Heart right ventricle (tissue), 16 donors: ENCODE measurements at places on chromosomes 1 and 21. TPM values are rescaled to one million over a fixed set of nuclear protein-coding genes. Genes with fewer than 3 reads are reported as not detected.

DNA sequence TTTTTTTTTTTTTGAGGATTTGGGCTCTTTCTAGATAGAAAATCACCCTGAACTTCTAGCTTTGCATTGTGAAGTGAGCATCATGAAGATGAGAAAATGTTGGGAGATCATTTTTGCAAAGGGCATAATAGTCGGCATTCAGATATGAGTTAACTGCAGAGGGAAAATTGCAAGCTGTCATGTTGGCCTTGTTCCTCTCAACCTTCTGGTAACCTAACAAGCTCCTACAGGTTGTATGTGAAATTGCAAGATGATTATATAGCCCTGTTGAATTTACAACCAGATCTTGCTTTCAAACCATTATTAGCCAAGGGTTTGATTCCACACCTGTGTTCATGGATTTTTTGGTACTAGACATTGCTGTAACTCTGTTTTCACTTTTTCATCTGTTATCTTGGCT, 2.2 kb downstream of the ELOA start:
- no peak overlapping the region for H3K27ac ChIP-seq
- no peaks in the 10 kb centered on the region for H3K27me3 ChIP-seq
- H3K36me3 ChIP-seq = no peaks in the 10 kb centered on the region
- no peak for DNase-seq

DNA sequence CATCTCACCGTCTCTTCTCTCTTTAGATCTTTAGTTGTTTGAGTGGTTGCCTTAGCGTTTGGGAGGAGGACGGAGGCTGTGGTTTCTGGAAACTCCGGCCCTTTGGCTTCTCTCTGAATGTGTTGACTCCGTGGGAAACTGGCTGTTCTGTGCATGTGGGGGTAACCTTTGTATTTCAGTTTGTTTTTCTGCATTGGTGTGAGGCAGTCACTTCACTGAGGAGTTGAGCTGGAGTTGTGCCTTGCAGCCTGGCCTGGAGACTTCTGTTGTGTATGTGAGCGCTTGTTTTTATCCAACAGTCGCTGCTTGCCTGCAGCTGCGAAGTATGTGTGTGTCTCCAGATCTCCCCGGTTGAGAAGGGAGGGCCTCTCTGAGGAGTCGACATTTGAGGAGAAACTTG, 33.6 kb downstream of the CLDN14 start:
- H3K27ac ChIP-seq = no peak overlapping the region
- no peaks in the 10 kb centered on the region for H3K27me3 ChIP-seq
- no peak overlapping the region for H3K4me3 ChIP-seq
- DNase-seq = no peak

DNA sequence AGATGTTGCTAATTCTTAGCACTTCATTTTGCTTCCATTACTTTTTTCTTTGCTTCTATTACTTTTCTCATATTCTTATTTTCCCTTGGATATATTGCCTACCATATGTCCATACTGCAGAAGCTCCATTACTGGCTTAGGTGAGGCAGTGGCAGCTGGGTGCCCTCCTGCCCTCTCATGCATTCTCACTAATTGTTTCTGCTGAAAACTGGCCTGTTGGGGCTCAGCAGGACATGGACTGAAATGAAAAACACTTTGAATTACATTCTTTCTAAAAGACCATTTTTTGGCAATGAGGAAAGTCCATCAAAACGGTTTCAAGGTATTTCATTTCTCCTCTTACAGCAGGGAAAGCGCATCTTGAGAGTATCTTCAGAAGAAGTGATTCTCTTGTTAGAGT, 122.9 kb downstream of the MAST2 start:
- no peaks in the 10 kb centered on the region for H3K36me3 ChIP-seq
- no peak overlapping the region for H3K4me3 ChIP-seq
- peaks cover 66% of the 10 kb centered on the region for H3K4me1 ChIP-seq
- H3K27ac ChIP-seq = no peak overlapping the region

GRCh38 chr1:59083946-59084865, 212.7 kb upstream of the FGGY start:
- H3K27me3 ChIP-seq = no peaks in the 10 kb centered on the region
- peaks cover 25% of the 10 kb centered on the region for H3K4me1 ChIP-seq
- H3K4me3 ChIP-seq = no peak overlapping the region

DNA sequence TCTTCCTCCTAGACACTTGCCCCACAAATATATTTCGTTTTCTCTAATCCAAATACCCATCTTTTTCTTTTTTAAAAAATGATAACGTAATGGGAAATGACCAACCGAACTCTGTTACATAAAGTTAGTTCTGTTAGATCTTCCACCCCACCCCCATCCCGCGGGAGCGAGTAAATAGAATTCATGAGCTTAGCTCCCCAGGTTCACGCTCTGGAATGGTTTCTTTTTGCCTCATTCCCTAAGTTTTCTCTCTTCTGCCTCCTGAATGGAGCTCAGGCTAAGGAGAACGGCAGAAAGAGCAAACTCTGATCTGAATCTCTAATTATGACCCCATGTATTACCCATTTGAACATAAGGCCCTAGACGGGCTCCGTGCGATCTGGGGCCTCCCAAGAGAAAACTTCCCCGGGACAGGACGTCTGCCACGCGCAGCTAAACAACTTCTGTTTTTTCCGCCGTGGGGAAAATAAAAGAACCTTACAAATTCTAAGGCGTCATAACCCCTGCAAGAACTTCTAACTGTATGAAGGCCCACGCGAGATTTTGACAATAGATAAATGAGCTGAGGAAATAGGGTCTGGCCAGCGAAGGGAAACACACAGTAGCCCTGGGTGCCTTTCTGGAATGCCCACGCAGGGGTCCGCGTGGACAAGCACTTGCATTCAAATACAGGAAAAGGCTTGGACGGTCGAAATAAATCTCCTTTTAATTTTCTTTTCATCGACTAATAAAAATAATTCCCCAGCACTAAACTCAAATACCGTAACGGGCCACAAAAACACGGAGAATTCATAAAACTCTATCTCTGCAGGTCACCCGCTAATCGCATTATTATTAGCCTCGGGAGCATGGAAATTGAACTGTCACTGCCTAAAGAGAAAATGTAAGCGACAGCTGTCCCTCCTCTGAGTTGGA, 2.2 kb downstream of the TBX15 start:
- no peak overlapping the region for H3K27ac ChIP-seq
- H3K27me3 ChIP-seq = peaks cover 100% of the 10 kb centered on the region
- peaks cover 25% of the 10 kb centered on the region for H3K4me1 ChIP-seq
- H3K36me3 ChIP-seq = no peaks in the 10 kb centered on the region

DNA sequence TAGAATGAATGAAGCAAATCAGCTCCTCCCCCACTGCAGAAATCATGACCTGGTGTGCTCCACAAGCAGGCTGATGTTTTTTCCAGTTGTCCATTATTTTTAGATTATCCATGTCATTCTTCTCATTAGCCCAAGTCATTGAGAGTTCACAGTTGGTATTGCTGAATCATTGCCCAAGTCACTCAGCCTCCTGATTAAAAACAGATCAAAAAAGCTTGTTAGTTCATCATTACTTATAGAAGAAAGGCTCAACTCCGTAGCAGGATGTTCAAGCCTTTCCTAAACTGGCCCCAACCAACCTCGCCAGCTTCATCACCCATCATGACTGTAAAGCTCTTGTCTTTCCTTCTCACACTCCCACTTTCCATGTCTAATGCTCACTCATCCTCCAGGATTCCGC, 161.3 kb upstream of the CTTNBP2NL start:
- no peak overlapping the region for H3K4me3 ChIP-seq
- H3K36me3 ChIP-seq = no peaks in the 10 kb centered on the region
- no peaks in the 10 kb centered on the region for H3K27me3 ChIP-seq
- no peak for DNase-seq
- H3K4me1 ChIP-seq = no peaks in the 10 kb centered on the region

GRCh38 chr1:32715901-32716311, 13.3 kb upstream of the SYNC start:
- H3K27me3 ChIP-seq = no peaks in the 10 kb centered on the region
- no peaks in the 10 kb centered on the region for H3K36me3 ChIP-seq
- no peaks in the 10 kb centered on the region for H3K4me1 ChIP-seq
- no peak for DNase-seq
- no peak overlapping the region for H3K4me3 ChIP-seq

- H3K36me3 ChIP-seq = no peaks in the 10 kb centered on the region
- H3K27me3 ChIP-seq = peaks cover 3% of the 10 kb centered on the region
- H3K4me3 ChIP-seq = no peak overlapping the region
- H3K4me1 ChIP-seq = no peaks in the 10 kb centered on the region
- DNase-seq = no peak
These were observed 83.7 kb upstream of the CTTNBP2NL start for GRCh38 chr1:112312315-112312714.

GRCh38 chr1:115725600-115725999, 42.9 kb downstream of the CASQ2 start:
- peak overlapping the region; percentile 21 for H3K27ac ChIP-seq
- no peak for DNase-seq
- H3K4me1 ChIP-seq = peaks cover 15% of the 10 kb centered on the region
- H3K27me3 ChIP-seq = no peaks in the 10 kb centered on the region
- no peaks in the 10 kb centered on the region for H3K36me3 ChIP-seq

DNA sequence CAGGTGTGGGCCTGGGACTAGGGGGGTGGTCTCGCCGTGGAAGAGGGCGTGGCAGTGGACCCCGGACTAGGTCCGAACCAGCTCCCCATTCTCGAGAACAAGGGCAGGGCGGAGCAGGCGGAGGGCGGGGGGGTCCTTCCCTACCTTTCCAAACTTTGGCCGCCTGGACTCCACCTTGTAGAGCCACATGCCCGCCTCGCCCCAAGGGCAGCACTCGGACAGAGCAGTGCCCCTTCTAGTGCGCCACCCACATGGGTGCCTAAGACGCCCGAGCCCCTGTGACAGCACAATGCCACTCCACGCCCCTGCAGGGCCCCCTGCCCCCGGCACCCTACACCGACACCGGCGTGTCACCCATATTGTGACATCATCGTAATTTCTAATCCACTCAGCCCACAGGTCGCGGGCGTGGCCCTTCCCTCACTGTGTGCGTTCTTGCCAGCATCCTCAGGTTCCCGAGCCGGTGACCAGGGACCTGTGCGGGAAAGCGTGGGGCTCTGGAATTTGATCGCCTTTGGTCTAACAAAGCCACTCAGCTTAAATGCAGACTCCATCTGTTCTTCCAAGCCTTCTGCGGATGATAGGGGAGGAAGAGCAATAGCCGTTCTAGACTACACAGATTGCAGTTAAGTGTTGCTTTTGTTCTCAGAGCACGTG, 553 bp upstream of the STMN1 start:
- peak overlapping the region; percentile 76 for H3K4me3 ChIP-seq
- H3K36me3 ChIP-seq = peaks cover 11% of the 10 kb centered on the region
- DNase-seq = no peak
- no peaks in the 10 kb centered on the region for H3K27me3 ChIP-seq
- H3K27ac ChIP-seq = no peak overlapping the region

KIAA0040 gene
- 20.7 TPM for total RNA-seq

PYHIN1 gene
- not detected for total RNA-seq

ZSCAN20 gene
- total RNA-seq = 9.3 TPM

AVPR1B gene
- total RNA-seq = not detected
